Fibroblast of pulmonary artery (primary cell): ENCODE measurements at places on chromosomes 5 and 9.

GRCh38 chr9:136564379-136564988 lies 18.6 kb upstream of the NOTCH1 start:
- DNase-seq, result peak; percentile 80

- DNase-seq, result no peak
Observed at GRCh38 chr9:95923794-95924193, 48.3 kb downstream of the ERCC6L2 start.

- peak; percentile 73 for DNase-seq
Observed at GRCh38 chr9:112793213-112793810, 42.8 kb downstream of the SNX30 start.

- DNase-seq, result peak; percentile 50
Observed at GRCh38 chr5:18305288-18305924, 671.1 kb downstream of the TAF11L14 start.

DNA sequence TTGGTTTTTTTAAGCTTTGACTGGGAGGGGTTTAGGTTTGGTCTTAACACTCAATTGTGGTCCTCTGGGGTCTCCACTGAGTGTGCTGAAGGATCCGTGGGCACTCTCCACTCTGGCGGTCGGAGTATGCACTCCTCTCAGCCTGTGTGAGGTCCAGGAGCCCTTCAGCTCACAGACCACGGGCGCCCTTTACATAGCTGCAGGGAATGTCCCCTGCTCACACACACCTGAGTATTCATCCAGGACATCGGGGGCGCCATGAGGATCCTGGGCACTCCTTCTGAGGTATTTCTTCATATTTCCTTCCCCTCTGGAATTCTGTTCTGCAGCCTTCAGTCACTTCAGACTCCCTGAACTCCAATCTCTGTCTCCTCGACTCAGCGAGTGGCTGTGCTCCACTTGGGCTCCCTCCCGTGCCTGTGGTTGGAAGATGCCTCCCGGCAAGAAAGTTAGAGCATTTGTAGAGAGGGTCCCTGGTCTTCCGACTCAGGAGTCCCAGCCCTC lies 12.5 kb downstream of the TRIP13 start:
- no peak for DNase-seq

- DNase-seq, result no peak
Observed at GRCh38 chr9:89480825-89481537, 16.9 kb downstream of the SEMA4D start.

DNA sequence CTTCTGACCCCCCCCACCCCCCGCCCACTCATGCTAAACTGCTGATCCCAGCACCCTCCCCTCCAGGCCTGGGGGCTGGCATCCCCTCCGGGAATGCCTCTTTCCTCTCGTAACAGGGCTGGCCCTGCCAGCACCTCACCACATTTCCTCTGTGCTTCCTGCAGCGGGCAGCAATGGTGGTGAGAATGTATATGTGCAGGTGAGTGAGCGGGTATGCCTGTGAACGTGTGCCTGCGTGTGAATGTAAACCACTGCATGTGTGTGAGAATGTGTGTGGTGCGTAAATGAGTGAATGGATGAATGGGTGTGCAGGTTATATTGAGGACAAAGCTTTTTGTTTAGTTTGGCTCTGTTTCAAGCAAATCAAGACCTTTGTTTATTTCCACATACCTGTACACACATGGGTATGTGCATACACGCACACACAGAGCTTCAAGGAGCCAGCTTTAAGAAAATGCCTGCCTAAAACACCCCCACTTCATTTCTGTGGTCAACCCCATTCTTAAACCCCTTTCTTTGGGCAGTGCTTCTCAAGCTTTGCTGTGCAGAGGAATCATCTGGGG lies 95.7 kb upstream of the SHB start:
- no peak for DNase-seq

GRCh38 chr5:131814990-131815389 lies 18.2 kb upstream of the FNIP1 start:
- DNase-seq, result peak; percentile 92
